K562 (cell line): ENCODE measurements at places on chromosomes 6 and 20. TPM values are rescaled to one million over a fixed set of nuclear protein-coding genes. Genes with fewer than 3 reads are reported as not detected.

The TRIM10 gene
- 0.58 and 0.86 TPM in 2 replicates for total RNA-seq

GRCh38 chr6:6331393-6331792 is 10.9 kb upstream of the F13A1 start:
- no peak overlapping the region for H3K27ac ChIP-seq
- no peaks in the 10 kb centered on the region for H3K4me1 ChIP-seq
- H3K4me3 ChIP-seq = no peak overlapping the region
- no peaks in the 10 kb centered on the region for H3K36me3 ChIP-seq

DNA sequence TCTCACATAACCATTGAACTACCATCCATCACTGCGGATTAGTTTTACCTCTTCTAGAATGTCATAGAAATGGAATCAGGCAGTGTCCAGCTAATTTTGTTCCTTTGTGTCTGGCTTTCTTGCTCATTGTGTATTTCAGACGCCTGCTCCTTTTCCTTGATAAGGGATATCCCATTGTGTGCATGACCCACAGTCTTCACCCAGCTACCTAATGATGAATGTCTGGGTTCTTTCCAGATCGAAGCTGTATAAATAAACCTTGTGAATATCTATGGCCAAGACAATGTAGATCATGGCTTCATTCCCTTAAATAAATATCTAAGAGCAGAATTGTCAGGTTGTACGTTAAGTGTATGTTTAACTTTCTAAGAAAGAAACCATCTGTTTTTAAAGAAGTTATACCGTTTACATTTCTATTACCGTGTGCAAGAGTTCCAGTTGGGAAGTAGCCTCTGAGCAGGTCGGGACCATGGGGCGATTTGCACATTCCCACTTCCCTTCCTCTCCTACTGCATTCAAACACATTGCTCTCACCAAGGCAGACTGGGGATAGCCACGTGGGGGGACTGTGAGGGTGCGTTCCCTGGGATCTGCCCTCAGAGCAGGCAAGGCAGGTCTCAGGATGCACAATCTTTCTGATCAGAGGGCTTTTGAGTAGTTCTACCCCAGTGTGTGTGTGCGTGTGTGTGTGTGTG is 13.1 kb downstream of the CD93 start:
- no peak for DNase-seq
- H3K4me3 ChIP-seq = no peak overlapping the region
- no peaks in the 10 kb centered on the region for H3K36me3 ChIP-seq
- H3K27me3 ChIP-seq = no peaks in the 10 kb centered on the region

- DNase-seq = no peak
Measured at GRCh38 chr6:132751306-132751705, 6.4 kb downstream of the VNN2 start.

DNA sequence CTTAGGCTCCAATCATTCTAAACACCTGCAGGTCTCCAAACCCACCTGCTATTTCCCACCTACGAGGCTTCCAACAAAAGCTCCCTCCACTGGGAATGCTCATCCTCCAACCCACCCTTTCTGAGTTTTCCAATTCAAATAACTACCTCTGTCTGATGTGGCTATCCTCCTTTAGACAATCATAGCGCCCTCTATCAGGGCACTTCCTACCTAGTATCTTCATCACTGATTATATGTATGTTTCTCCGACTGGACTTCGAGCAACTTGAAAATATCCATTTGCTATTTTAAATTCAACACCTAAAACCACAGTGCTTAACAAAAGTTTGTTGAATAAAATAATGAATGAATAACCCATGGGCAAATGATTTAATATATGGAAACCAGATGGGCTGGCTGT is 41.3 kb downstream of the MTFR2 start:
- no peaks in the 10 kb centered on the region for H3K36me3 ChIP-seq
- H3K4me1 ChIP-seq = no peaks in the 10 kb centered on the region
- no peak overlapping the region for H3K27ac ChIP-seq
- H3K27me3 ChIP-seq = peaks cover 25% of the 10 kb centered on the region
- no peak for DNase-seq
- no peak overlapping the region for H3K4me3 ChIP-seq

DNA sequence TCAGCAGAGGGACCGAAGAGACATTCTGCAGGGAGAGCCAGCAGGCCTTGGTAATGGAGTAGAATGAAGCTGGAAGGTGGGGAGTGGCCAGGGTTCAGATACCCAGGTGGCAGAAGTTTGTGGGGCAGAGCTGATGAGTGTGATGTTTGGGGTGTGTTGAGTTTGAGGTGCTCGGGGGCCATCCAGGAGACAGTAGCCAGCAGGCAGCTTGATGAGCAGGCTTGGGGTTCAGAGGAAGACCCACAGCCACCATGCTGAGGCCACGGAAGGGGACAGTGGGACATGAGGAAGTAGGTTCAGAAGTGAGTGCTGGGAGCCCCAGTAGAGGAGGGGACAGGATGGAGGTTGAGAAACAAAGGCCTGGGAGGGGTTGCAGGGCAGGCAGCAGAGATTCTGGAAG is 11.1 kb upstream of the FOXS1 start:
- no peak overlapping the region for H3K27ac ChIP-seq
- H3K4me1 ChIP-seq = no peaks in the 10 kb centered on the region; the same call in 2 of the 3 replicates
- no peak for DNase-seq
- H3K36me3 ChIP-seq = no peaks in the 10 kb centered on the region
- H3K27me3 ChIP-seq = peaks cover 55% of the 10 kb centered on the region

DNA sequence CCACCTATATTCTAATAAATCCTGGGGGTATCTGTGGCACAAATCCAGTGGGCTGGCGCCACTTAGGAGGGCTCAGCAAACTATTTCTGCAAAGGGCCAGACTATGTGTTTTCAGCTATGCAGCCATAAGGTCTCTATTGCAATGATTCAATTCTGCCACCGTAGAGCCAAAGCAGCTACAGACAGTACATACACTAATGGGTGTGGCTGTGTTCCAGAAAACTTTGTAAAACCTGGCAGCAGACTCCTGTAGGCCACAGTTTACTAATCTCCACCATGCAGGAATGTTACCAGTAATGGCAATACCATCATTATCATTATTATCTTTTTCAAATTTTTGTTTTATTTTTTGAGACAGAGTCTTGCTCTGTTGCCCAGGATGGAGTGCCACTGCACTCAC is 65.7 kb downstream of the SULF2 start:
- H3K4me3 ChIP-seq = no peak overlapping the region
- H3K36me3 ChIP-seq = no peaks in the 10 kb centered on the region

DNA sequence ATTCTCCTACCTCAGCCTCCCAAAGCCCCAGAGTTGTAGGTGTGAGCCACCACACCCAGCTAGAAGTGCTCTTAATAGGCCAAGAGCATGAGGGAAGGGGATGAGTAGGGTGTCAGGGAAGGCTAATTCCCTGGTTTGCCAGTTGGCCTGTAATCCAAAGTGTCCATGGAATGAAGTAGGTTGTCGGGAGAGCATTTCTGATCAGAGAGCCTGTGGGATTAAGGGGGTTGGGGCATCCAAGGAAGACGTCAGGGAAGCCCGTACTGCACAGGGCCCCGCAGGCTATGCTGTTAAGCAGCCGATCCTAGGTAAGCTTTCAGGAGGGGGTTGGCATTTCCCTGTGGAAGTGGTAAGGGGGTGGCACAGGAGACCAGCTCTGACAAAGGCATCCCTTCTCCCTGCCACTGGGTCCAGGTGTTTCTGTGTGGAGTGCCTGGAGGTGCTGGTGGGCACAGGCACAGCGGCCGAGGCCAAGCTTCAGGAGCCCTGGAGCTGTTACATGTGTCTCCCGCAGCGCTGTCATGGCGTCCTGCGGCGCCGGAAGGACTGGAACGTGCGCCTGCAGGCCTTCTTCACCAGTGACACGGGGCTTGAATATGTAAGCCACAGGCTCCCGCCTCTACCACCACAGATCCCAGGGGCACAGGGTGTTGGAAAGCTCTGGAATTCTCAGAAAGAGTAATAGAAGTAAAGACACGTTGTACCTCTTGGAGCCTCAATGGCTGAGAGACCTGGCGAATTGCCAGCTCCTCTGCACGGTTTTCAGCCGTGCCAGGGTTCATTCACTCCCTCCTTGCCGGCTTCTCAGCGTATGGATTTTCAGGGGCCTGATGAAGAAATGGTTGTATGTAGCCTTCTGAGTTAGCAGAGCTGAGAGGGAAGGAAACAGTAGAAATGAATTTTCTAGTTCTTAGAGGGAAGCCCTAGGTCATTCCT is 21.4 kb upstream of the MAPRE1 start:
- no peak for DNase-seq
- no peaks in the 10 kb centered on the region for H3K4me1 ChIP-seq
- no peak overlapping the region for H3K27ac ChIP-seq
- peaks cover 100% of the 10 kb centered on the region for H3K36me3 ChIP-seq

DNA sequence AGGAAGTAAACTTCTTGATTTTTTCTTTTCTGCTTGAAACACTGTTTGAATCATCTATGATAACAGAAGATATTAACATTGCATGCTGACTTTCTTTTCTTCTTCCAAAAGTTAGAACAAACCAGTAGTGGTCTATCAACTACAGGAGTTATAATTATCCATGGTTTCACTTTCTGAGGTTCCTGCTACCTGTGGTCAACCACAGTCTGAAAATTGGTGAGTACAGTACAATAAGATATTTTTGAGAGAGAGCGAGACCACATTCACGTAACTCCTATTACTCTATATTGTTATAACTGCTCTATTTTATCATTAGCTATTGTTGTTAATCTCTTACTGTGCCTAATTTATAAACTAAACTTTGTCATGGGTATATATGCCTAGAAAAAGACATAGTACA is 86.1 kb downstream of the MAP7 start:
- no peak overlapping the region for H3K27ac ChIP-seq
- no peak for DNase-seq
- no peaks in the 10 kb centered on the region for H3K27me3 ChIP-seq
- no peak overlapping the region for H3K4me3 ChIP-seq

DNA sequence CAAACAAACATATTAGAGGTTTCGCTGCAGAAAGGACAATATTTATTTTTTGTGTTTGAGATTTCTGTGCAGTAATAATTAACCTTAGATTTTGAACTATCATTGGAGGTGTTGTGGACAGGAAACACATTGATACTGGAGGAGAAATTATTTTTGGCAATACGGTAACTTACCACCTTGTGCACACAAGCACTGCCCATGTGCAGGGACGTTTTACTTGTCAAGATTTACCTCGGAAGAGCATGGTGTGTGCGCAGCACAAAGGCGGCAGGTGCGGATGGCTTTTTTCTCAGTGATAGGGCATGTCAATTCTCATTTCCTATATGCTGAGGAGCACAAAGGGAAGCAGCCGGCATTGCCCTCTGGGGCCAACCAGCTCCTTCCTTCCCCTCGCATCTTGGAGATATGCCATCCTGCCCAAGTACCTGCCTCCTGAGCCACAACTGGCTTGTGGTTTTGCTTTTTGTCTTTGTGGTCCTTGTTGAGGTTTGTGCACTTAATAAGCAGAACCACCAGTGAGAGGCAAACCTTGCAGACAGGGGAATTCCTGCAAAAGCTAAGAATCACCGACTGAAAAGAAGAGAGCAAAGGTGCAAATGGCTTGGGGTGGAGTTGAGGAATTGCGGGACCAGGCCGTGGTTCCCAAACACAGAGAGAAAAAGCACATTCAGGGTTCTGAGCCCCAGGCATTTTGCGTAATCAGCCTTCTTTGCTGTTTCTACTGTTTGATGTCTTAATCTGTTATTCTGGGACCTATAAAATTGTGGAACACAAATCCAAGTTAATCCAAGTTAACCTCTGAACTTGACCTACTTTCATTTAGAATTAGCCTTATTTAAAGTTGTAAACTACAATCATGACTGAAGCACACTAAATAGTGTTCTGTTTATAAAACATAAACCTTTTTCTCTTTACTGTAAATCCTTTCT is 21.9 kb downstream of the SAMD5 start:
- H3K36me3 ChIP-seq = no peaks in the 10 kb centered on the region
- H3K4me1 ChIP-seq = 0 out of 3 replicates have a peak, but pooled peaks cover 4% of the 10 kb centered on the region
- H3K27me3 ChIP-seq = peaks cover 5% of the 10 kb centered on the region
- H3K4me3 ChIP-seq = no peak overlapping the region
- no peak for DNase-seq
